ENCODE measurements at places on chromosomes 12 and 14. TPM values are rescaled to one million over a fixed set of nuclear protein-coding genes. Genes with fewer than 3 reads are reported as not detected.

GRCh38 chr12:59168647-59169046 is 248.3 kb upstream of the LRIG3 start:
- no peaks in the 10 kb centered on the region for H3K4me1 ChIP-seq
- no peak for DNase-seq
- H3K27ac ChIP-seq: no peak overlapping the region
- no peaks in the 10 kb centered on the region for H3K36me3 ChIP-seq

DNA sequence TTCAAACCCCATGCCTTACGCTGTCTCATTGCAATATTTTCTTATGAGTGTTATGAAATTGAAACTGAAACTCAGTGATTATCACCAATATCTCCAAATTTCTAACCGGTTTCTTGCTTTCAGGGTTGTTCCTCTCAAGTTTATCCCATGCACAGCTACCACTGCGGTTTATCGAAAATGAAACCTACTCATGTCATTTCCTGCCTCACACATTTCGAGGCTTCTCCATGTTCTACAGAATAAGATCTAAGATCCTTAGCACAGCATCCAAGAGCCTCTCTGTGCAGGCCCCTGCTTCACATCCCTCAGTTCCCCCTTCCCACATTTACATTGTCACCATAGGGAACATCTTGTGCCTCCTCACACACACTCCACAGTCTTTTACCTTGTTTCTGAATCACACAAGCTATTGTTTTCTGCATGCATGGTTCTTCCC is 45.5 kb upstream of the FAR2 start:
- no peak overlapping the region for H3K27ac ChIP-seq
- H3K4me1 ChIP-seq: no peaks in the 10 kb centered on the region
- no peak overlapping the region for H3K4me3 ChIP-seq
- no peak for DNase-seq
- no peaks in the 10 kb centered on the region for H3K27me3 ChIP-seq
- H3K36me3 ChIP-seq: no peaks in the 10 kb centered on the region

TESPA1 gene
- not detected for total RNA-seq

GRCh38 chr14:88473791-88474190 is 81.0 kb downstream of the PTPN21 start:
- H3K27me3 ChIP-seq: no peaks in the 10 kb centered on the region
- DNase-seq: no peak
- H3K4me1 ChIP-seq: peaks cover 7% of the 10 kb centered on the region
- H3K36me3 ChIP-seq: no peaks in the 10 kb centered on the region

ADAM20 gene
- total RNA-seq: 2.1 TPM

DNAH10 gene
- 0.03 TPM for total RNA-seq

CCDC196 gene
- total RNA-seq: not detected
